GM03348 (cell line): ENCODE measurements at places on chromosomes 6 and 20.
A peak's percentile ranks its signal among the peaks of the same experiment; 100 is the strongest.

GRCh38 chr6:127300411-127300810, 33.7 kb downstream of the RNF146 start:
- DNase-seq, result peak; percentile 76

GRCh38 chr20:22999756-23000155, 35.4 kb upstream of the SSTR4 start:
- DNase-seq, result peak; percentile 47

GRCh38 chr6:116994447-116994846, 117.4 kb downstream of the RFX6 start:
- no peak for DNase-seq

- peak; percentile 96 for DNase-seq
Measured at GRCh38 chr20:1266167-1266973, at the start of gene SNPH. Gene SNPH, plus strand, starts transcription at chr20:1266294. Its CDS starts 29,946 bp downstream, at chr20:1296240.

GRCh38 chr6:15736297-15736696, 73.5 kb upstream of the DTNBP1 start:
- DNase-seq, result no peak

DNA sequence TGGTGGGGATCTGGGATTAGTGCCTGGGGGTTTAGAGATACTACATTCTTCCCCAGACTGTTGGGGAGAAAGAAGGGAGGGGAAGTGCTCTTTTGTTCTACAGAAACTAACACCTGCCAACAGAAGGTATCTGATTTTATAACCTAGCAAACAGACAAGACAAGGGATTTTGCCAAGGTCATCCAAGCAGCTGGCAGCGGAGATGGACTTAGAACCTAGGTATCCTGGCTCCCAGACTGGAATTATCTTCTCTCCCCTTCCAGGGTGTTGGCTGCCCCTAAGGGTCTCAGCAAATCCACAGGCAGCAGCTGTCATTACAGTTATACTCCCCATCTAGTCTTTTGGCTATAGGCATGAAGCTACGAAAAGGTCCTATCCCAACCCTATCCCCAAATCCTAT, 8.4 kb downstream of the SDC4 start:
- no peak for DNase-seq

DNA sequence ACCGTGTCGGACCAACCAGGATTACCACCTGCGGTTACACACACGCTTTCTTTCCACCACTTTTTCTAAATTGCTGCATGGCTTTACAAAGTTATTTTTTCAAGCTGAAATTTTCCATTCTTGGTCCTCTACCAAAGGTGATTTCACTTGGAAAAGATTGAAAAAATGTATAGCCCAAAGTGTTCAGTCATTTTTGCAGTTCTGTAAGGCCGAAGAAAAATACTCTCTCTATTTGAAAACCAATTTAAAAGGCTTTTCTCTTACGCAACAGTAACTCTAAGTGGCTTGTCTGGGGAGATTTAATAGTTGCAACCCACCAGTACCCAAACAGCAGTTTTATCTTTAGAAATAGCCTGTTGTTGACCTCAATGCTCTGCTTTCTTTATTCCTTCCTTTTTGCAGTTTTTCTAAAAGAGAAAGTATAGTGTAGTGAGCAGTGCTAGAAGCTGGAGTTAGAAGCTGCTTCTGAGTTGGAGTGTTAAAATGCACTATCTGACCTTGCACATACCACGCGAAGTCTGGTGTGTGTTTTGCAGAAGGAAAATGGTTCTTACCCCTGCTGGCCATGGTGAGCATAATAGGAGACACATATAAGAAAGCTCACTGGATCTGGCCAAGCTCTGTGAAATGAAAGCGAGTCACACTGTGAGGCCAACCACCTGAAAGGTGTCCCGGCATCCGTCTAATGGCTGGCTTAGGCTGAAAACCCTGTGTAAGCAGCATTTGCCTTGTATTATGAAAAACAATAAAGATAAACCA, 271.6 kb upstream of the PRND start:
- no peak for DNase-seq

DNA sequence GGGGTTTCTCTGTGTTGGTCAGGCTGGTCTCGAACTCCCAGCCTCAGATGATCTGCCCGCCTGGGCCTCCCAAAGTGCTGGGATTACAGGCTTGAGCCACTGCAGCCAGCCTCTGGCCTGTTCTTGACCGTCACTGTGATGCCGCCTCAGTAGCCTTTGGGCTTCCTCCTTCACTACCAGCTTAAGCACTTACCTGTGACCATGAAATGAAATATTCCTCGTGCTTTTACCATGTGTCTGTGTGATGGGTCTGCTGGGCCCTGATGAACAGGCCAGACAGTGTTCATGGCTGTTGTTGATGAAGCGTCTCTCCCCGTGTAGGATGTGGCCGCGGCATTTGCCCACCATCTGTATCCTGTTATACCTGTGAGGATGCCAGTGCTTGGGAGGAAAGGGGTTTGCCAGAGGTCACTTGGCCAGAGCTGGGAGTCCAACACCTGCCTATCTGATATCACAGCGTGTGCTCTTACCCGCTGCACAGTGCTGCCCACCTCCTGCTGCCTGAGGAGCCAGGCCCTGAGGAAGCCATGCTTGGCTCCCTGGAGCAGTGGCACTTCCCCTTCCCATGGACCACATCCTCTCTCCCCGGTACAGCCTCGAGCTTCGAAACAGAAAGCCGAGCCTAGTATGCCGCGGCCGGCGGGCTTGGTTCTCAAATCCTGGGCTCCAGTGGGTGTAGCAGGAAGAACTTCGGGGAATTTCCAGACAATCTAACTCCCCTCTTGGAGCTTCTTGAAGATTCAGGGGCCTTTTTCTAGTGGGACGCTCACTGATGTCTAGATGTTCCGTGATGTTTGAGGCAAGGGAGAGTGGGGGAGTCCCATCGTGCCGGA, 167.9 kb downstream of the ZDHHC14 start:
- no peak for DNase-seq

DNA sequence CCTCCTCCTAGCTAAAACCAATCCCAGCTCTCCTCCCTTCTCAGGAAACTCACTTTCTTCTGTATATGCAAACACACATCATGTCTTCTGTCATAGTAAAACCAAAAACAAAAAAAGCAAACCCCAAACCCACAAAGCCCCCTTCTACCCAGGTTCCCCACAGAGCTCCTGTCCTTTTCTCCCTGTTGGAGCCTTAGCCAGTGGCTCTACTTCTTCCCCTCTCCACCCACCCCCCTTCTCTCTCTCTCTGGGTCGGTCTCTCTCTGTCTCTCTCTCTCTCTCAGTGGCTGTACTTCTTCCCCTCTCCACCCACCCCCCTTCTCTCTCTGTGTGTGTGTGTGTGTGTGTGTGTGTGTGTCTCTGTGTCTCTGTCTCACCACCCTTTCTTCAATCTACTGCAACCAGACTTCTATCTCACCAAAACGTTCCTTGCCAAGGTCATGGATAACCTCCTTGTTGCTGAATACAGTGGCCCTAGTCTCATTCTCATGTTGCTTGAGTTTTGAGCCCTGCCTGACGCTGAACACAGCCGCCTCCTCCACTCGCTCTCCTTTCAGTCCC, 8.7 kb upstream of the OSER1 start:
- DNase-seq, result no peak

GRCh38 chr6:163335671-163336545, 78.6 kb upstream of the QKI start:
- no peak for DNase-seq

DNA sequence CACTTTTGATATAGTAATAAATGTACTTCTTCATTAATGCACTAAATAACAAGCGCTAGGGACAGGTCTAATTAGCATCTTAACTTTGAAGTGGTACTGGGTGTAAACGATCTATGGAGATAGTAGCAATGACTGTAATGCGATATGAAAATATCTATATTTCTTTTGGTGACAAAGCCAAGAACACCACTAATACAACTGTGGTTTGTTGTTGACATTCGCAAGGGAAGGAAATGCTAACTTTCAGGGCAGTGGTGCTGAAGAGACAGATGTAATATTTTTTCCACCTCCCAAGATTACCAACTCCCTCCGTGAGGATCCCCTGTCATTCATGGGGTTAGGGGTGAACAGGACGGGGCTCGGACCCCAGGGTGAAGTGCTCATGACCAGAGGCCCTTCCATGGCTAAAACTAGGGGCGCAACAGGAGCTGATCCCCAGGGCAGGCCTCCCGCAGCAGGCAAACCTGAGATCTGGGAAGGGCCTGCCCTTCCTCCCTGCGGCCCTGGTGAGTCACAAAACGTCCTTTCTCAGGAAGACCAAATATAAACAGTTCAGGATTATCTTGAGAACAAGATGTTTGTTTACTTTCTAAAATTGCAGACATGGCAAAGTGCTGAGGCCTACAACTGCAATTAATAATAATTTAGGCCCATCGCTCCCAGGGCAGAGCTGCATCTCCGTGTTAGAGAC, 65.0 kb upstream of the TOX2 start:
- DNase-seq, result peak; percentile 42

- DNase-seq, result peak; percentile 47
Measured at GRCh38 chr6:157535340-157536222, 154.6 kb downstream of the ZDHHC14 start.

DNA sequence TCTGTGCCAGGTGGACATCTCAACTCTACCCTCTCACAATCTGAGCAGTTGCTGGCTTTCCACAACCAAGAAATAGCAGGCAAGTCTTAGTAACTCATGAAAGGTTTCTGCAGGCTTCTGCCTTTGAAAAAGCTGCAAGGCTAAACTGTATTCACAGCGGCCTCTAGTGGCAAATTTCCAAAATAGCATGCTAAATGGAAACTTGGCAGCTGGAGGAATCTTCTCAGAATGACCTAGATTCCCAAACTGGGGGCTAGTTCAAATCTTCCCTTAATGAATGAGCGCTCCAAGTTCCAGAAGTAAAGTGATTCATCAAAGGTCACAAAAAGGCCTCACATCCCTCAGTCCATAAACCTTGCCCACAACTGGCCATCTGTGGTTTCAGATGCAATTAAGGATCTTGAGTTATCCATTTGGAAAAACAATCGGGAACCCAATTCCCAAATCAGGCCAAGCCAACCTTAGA, 11.9 kb upstream of the CPNE5 start:
- DNase-seq, result peak; percentile 70

DNA sequence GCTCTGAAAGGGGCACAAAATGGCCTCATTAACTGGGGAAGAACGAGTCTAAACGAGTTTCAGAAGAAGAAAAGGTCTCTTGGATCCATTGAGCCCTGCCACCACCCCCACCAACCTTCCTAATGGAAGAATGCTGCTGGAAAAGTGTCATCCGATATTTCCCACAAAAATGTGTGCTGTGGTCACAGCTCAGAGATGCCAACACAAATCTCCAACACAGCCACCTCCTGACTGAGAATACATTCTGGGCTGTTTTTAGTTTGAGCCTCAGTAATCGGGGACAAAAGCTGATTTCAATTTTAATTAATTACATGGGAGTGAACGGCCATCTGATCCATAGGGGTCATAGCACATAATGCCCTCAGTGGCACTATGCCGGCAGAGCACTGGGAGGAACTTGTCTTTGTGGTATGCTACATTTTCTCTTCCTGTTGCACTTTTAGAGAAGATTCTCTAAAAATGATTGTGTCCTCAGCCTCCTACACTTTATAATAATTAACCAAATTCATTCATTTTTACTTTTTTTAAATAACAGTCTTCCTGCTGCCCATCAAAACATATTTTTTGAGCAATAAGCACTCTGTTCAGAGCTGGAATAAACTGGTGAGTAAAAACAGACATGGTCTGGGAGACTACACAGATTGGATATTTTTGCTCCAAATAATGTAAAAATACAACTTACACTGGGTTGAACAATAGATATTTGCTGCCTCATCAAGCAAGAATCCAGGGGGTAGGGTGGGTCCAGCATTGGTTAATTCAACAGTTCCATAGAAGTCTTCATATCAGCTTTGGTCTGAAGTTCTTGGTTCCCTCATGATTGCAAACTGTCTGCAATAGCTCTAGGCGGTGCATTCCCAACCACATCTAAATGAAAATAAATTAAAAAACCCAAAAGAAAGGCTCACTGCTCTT, 143.6 kb upstream of the TMEM170B start:
- peak; percentile 67 for DNase-seq

GRCh38 chr6:117555882-117556498, 46.3 kb downstream of the GOPC start:
- no peak for DNase-seq

DNA sequence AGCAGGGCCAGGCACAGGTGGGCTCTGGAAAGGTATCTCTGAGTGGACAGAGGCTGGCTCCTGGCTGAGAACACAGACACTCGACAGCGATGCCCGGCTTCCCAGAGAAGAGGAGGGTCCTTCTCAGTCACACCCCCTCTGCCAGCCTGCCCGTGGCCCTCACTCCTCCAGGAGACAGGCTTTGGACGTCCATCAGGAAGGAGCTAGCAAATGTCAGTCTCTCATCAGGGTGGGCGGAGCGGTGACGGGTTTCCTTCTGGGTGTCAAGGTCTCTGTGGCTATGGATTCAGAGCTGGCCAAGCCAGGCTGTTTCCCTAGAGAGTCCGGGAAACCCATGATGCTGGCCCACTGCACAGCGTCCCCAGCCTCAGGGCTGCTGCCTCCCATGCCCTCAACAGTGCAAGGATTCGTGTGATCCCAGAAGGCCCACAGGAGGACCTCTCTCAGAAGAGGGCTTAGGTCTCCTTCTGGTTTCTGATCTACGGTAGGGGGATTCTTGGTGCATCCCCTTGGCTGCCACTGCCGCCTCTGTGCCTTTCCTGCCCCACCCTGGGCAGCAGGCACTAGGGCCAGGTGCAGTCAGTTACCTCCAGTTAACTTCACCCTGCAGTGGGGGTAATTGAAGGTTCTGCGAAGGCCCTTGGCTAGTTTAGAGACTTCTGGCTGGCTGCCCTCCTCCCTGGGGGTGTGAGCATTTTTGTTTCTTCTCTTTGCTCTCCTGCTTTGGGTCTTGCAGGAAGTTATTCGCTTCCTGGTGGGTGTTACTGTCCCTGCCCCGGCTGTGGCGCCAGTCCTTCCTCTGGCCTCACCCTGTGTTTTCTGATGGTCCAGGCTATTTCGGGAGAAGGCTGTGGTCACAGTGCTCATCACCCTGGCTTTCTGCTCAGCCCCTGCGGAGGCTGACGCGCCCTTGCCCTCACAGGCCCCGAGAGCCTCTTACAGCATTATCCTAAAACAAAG, 80.2 kb downstream of the CDH4 start:
- DNase-seq, result no peak

- no peak for DNase-seq
Measured at GRCh38 chr20:59718071-59718470, 113.7 kb downstream of the PHACTR3 start.

DNA sequence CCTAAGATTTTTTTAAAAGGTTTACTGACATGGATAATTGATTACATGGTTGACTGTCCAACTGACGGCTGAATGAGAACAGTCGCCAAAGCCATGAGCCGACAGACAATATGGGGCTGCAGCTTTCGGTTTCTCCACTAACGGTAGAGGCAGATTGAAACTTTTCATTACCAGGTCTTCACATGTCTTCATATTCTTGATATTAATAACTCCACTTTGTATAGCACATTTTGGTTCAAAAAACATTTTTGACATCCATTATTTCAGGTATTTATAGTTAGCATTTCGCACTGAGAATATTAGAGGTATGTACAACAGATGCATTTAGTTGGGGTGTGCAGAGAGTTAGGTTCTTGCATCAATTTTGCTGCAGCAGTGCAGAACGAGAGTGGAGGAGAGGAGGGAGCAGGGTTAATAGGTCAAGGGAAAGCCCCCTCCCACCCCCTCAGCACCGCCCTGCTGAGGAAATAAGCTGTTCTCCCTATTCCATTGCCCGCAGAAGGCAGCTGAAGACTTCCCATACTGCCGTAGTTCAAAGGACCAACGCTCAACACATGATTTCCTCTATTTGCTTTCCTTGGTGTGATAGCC, 73.6 kb upstream of the ADTRP start:
- DNase-seq, result no peak

- peak; percentile 45 for DNase-seq
Measured at GRCh38 chr6:136717716-136717990, 74.6 kb downstream of the MAP3K5 start.
